HT-29 (cell line): ENCODE measurements at places on chromosomes 3 and 15. TPM values are rescaled to one million over a fixed set of nuclear protein-coding genes. Genes with fewer than 3 reads are reported as not detected.
A peak's percentile ranks its signal among the peaks of the same experiment; 100 is the strongest.

DNA sequence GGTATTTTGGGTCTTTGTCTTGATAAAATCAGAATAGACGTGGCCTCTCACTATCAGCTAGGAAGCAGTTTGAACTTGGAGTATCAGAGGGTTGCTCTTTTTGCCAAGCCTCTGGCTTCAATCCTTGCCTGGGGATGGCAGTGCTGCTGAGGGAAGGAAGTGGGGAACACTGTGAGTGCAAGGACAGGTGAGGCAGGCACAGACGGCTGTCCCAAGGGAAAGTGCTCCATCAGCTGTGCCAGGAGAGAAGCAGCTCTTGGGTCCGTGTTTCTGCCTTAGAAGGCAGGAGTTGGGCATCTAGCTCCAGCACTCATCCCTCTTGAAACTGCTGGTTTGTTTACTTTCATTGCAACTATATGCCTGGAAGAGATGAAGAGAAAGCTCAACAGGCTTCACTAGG lies 33.2 kb downstream of the PML start:
- no peak for DNase-seq

RBM5 gene
- 33.5 and 35.8 TPM in 2 replicates for total RNA-seq

GRCh38 chr15:100463515-100463914 lies 65.2 kb downstream of the CERS3 start:
- peak; percentile 68 for DNase-seq

CACNA2D3 gene
- not detected in 2 replicates for total RNA-seq

- no peak for DNase-seq
Measured at GRCh38 chr3:162643245-162643644, 1146.6 kb downstream of the OTOL1 start.
